ENCODE measurements at places on chromosomes 12 and 14.

GRCh38 chr12:75974323-75975187 lies 57.0 kb downstream of the PHLDA1 start:
- no peak for DNase-seq

DNA sequence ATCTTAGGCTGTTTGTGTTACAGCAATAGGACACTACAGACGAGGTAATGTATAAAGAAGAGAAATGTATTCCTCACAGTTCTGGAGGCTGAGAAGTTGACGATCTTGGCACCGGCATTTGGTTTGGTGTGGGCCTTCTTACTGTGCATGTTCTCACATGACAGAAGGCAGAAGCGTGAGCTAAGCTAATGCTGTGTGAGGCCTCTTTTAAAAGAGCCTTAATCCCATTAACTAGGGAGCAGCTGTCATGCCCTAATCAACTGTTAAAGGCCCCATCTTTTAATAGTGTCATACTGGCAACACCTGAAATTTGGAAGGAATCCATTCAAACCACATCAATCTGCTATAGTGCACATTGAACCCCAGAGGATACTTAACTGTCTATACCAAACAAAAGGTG lies 992.9 kb downstream of the GALC start:
- DNase-seq = no peak

- peak; percentile 42 for DNase-seq
Measured at GRCh38 chr14:72904840-72905561, 11.1 kb upstream of the DPF3 start.

DNA sequence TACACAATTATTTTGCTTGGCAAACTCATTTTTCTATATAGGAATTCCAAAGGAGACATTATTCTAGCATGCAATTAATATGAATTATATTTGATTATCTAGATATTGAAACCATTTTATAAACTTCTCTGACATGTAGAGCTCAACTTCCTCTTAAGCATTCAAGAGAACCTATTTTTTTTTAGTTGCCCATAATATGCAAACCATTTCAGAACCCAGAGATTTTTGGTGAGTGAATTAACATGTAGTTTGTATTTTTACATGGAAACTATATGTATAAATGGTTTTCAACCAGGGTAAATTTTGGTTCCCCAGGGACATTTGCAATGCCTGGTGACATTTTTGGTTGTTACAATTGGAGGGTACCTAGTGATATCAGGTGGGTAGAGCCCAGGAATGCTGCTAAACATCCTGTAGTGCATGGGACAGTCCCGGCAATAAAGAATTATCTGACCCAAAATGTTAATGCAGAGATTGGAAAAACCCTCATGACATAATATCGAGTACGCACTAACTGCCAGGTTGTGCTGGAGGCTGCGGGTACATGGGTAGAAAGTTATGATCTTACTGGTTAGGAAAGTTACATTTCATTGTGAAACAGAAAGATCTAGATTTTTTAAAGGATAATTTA lies 338.9 kb upstream of the GARIN2 start:
- no peak for DNase-seq

DNA sequence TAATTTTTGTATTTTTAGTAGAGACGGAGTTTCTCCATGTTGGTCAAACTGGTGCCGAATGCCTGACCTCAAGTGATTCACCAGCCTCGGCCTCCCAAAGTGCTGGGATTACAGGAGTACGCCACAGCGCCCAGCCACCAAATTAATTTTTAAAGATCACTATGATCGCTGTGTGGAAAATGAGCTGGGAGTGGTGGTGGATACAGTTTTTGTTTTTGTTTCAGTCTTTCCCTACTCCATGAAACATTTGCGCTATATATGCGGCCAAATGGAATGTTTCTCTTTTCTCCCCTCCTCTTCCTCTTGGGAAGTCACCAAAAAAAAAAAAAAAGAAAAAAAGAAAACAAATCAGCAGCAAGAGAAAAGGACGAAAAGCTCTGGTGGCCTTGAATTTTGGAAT lies 20.8 kb upstream of the P2RX4 start:
- DNase-seq = no peak

- DNase-seq = peak; percentile 63
Measured at GRCh38 chr12:25377469-25378177, 126.9 kb upstream of the KRAS start.

DNA sequence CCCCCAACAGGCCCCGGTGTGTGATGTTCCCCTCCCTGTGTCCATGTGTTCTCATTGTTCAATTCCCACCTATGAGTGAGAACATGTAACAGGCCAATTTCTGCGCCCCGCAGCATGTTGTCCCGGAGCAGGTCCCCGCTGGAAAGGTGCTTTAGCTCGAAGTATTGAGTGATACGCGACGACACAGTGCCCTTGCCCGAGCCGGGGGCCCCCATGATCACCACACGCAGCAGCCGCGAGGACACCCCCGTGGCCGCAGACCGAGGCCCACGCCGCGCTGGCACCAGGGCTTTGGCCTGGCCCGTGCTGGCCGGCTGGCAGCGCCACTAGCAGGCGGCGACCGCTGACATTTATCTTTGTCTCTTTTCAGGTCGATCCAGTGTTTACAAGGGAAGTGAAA lies 91.7 kb downstream of the GLT1D1 start:
- no peak for DNase-seq

- no peak for DNase-seq
Measured at GRCh38 chr12:20210621-20211215, 157.6 kb upstream of the PDE3A start.

DNA sequence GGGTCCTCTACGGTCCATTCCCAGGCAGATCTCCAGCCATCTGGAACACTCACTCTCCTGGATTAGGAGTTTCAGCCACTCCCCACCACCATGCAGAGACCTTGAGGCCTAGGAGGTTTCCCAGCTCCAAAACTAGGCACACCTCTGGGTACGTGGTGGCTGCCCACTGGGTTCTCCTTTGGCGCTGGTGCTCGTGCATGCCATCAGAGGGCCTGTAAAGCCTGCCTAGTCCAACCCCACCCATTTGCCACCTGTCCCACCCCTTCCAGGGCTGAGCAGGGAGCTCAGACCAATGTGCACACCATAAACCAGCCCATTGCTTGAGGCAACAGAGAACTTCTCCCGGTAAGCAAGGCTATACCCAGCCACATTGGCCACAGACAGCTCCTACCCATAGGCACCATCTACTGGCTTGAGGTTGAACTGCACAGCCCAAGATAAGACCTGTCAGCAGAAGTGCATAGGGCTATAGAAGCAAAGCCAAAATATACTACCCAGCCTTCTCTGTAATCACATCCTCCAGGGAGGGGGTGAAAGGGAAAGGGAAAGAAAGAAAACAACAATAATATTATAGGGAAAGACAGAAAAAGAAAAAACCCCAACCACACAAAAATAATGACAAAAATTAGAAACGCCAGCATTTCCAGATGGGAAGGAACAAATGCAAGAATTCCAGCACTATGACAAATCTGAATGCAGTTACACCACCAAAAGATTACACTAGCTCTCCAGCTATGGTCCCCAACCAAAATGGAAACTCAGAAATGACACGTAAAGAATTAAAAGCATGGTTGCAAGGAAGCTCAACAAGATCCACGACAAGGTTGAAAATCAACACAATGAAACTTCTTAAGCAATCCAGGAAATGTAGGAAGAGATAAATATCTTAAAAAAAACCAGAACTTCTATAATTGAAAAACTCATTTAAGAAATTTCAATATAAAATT lies 111.9 kb upstream of the CCDC175 start:
- DNase-seq = peak; percentile 10

DNA sequence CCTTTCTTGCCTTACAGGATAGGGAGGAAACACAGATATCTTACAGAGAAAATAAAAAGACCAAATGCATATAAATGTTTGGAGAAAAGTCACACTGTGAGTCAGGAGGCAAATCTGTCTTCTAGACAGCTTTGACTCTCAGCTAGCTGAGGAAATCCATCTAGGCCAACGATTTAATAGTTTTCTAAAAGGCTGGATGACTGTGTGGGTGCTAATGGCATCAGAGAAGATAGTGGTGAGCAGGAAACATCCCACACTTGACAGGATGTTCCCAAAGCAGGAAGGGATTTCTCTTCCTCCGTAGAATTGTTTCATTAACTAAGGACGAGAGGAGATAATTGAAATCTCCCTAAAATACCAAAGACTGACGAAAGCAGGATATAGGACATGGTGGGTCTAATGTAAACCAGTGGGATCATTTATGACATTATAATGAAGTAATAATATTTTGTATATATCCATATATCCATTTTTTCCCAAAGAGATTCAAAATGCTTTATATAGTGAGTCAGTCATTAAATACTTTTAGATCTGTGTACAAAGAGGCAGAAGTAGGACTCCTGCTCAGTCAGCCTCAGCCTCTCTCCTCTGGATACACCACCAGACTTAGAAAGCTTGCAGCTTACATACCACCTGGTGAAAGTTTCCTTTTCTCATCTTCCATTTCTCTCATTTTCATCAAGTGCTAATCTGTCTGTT lies 44.3 kb upstream of the PSMA6 start:
- DNase-seq = peak; percentile 39

- DNase-seq = no peak
Measured at GRCh38 chr12:44847403-44847802, 28.7 kb downstream of the NELL2 start.

GRCh38 chr12:47767216-47767724 lies 5.8 kb upstream of the SLC48A1 start:
- no peak for DNase-seq

- DNase-seq = no peak
Measured at GRCh38 chr12:88328090-88328489, 186.0 kb downstream of the TMTC3 start.

DNA sequence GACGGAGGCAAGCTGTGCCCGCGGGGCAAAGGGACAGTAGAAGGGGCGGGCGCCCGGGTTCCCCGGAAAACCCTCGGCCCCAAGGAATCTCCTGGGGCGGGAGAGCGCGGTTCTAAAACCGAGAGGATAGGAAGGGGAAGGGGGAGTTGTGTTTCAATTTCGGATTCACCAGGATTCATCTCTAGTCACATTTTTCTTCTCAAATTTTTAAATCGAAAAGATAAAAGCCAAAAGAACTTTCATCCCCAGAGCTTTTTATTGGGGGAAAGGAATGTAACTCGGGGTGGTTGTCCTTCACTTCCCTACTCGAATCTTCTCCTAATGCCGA lies 1.4 kb downstream of the BMP4 start:
- DNase-seq = no peak

- no peak for DNase-seq
Measured at GRCh38 chr14:28779456-28779855, 12.9 kb downstream of the FOXG1 start.

DNA sequence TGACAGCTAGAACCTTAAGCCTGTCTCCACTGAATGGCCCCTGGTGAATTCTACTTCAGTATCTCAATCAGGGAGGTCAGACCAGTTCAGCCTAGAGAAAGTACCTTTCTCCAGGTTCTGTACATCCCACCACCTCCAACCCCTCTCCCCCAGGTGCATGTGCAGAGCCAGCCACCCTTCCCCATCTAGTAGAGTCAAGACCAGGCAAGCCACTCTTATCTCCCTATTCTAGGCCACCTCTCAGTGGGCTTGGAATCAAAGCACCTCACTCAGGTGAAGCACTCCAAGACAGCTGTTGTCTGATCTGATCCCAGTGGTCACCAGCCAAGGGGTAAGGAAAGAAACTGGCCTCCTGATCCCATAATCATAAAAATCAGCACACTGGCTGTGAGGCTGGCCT lies 340.9 kb downstream of the BCL11B start:
- DNase-seq = no peak

DNA sequence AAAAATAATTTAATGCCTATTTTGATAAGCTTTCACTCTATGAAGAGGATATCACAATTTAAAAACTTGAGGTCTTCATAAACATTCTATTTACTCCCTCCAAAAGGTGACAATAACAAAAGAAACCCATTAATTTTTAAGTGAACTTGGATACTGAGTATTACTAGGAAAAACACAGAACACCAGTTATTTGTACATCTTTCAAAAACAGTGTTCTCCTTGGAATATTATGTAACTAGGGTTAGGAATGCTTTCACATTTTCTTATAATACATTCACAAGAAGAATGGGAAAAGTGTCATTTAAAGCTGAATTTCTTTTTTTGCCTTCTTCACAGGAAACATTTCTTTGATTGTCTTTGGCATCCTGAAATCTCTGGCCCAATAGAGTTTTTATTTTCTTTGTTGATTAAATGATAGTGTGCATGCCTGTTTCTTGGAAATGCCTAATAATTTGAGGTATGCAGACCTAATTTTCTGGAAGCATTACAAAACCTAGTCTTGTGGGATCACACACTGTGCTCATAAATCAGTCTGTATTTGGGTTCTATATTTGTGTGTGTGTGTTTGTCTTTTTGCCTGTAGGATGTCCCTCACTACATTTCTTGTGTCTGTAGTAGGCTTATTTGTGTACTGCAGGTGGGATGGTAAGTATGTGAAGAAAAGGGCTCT lies 76.5 kb downstream of the WNK1 start:
- DNase-seq = peak; percentile 44

GRCh38 chr14:92768795-92769194 lies 20.4 kb upstream of the LGMN start:
- DNase-seq = no peak

GRCh38 chr12:67909681-67910080 lies 79.6 kb upstream of the IFNG-AS1 start:
- peak; percentile 68 for DNase-seq
